H54 (cell line): ENCODE measurements at places on chromosomes 16 and 17.
A peak's percentile ranks its signal among the peaks of the same experiment; 100 is the strongest.

- DNase-seq = no peak
Observed at GRCh38 chr16:58317608-58318152, 22.9 kb upstream of the PRSS54 start.

GRCh38 chr17:41813152-41813680 is 412 bp downstream of the FKBP10 start:
- DNase-seq = no peak

DNA sequence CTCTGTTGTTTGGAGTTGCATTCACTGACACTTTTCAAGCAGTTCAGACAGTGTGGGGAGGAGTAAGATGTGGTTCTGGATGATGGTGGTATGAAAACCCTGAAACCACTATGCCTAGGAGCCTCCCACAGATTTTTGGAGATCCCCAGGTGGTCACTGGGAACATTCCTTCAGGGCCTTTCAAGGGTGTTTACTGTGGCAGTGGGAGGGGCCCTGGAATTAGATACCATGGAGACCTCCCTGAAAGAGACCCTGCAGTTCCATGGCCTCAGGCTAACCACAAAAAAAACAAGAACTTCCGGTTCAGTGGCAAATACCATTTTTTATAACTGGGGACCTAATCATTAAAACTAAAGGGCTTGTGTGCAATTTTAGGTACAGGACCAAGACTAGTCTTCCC is 79.9 kb downstream of the TMEM100 start:
- DNase-seq = no peak

GRCh38 chr17:64687961-64688360 is 25.9 kb upstream of the SMURF2 start:
- DNase-seq = no peak

GRCh38 chr17:39776252-39776651 is 38.5 kb downstream of the GRB7 start:
- no peak for DNase-seq

GRCh38 chr17:6627019-6627418 is 13.5 kb downstream of the KIAA0753 start:
- no peak for DNase-seq

DNA sequence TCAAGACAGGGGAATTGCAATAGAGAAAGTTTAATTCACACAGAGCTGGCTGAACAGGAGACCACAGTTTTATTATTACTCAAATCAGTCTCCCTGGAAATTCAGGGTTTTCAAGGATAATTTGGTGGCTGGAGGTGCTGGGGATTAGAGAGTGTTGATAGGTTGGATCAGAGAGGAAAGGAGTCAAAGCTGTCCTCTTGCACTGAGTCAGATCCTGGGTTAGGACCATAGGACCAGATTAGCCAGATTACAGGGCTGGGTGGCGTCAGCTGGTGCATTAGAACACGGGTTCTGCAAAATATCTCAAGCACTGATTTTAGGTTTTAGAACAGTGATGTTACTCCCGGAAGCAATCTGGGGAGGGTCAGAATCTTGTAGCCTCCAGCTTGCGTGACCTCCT is 1.8 kb upstream of the NSMCE1 start:
- no peak for DNase-seq

DNA sequence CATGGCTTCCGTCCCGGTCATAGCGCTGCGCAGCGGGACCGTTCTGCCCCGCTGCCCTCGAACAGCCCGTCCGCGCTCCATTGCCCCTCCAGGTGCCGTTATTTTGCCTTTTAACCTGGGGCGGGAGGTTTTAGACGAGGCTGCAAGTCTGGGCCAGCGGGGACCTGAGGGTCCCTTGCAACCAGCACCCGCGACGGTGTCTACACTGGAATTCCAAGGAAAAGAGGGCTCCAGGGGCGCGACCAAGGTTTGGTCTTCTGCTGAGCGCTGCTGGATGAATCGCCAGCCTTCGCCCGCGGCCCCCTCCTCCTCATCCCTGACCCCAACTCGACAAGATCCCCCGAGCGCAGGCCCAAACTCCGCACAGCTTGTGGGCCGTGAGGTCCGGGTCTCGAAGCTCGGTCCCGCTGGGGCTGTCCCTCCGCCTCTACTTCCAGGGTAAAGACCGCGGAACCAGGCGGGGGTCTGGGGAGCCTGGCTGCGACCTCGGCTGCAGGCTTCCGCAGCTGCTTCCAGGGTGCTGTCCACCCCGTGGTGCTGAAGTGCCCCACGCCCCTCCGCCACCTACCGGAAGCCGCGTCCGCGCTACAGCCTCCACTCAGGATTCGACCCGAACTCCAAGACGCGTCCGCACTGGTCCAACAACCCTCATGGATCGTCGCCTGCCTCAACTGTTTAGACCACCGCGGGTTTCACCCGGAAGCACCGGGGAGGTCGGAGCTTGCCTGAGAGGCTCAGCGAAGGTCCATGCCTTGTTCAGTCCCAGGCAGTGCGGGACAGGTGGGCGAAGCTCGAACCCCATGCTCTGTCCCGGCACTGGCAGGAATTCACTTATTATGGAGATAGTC is 10.1 kb upstream of the CA4 start:
- no peak for DNase-seq

DNA sequence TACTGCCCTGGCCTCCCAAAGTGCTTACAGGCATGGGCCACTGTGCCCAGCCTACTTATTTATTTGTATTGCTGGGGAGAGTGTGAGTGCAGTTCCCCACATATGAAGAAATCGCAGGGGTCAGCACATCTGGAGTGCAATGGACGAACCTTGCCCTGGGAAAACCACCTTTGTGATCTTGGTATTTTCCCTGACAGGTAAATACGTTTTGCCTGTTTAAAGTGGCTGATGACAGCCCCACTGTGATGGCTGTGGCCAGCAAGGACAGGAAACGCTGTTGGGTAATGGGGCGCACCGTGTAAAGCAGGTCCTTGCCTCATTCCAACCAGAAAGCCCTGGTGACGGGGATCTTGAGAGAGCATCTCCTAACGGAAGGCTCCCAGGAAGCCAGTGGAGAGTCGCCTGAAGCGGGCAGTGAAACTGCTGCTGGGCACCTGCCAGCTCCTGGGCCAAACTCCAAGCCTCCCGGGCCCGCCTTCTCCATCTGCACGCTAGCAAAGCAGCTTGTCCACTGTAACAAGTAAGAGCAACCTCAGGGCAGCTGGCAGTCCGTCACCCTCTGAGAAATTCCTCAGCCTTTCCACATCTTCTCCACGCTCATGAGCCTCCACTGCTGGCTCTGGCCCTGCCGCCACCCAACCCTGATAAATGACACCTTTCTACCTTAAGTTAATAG is 17.5 kb downstream of the EMC8 start:
- no peak for DNase-seq

DNA sequence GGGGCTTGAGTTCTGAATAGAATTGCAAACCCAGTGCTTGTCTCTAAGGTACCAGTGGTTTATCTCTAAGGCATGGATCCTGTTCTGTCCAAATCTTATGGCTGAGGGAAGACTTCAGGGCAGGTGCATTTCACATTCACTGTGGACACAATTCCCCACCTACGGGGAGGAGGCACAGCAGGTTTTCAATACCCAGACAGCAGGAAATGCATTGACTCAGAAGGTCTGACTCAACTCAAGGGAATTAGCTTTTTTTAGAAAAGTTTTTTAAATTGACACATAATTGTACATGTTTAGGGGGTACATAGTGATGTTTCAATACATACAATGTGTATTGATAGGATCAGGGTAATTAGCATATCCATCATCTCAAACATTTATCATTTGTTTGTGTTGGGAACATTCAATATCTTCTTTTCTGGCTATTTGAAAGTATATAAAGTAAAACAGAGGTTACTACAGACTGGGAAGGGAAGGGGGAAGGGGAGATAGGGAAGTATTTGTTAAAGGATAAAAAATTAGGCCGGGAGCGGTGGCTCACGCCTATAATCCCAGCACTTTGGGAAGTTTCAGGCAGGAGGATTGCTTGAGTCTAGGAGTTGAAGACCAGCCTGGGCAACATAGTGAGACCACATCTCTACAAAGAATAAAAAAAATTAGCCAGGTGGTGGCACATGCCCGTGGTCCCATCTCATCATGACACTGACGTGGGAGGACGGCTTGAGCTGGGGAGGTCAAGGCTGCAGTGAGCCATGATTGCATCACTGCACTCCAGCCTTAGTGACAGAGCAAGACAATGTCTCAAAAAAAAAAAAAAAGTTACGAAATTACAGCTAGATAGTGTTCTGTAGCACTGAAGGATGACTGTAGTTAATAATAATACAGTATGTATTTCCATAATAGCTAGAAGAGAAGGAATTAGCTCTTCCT is 54.9 kb downstream of the RGS9 start:
- peak; percentile 69 for DNase-seq

DNA sequence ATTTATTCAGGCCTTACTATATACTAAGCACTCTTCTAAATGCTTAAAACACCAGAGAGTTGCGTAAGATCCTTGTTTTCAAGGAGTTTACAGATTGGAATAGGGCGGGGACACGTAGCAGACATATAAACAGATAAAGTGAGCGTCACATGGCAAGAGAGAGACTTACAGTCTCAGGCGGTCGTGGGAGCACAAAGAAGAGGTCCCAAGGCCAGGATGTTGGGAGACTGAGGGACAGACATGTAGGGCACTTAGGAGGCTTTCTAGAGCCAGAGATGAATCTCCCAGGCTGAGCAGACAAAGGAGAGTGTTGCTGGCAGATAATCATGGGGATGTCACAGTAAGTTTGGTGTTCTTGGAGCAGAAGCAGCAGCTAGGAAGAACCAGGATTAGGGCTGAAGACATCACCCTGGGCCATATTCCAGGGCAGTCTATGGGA is 119.1 kb upstream of the ANKFN1 start:
- no peak for DNase-seq

- DNase-seq = no peak
Observed at GRCh38 chr17:56976941-56977608, 856 bp upstream of the SCPEP1 start.

DNA sequence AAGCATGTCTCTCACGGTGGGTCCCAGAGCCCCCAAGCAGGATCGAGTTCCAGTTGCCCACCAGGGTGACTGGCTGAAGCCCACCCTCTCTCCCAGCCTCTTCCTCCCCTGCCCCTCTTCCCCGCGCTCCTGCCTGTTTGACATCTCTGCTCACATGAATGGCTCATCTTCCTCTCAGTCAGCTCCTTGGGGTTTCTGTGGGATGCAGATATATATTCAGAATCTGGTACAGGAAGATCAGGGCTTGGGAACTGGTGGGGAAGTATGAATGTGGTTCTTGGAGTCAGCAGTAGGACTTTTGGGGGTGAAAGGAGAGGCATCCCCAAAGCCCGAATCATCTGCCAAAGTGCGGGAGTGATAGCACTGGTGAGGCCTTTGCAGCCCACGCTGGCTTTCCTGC is 158.9 kb upstream of the CIBAR2 start:
- DNase-seq = no peak

DNA sequence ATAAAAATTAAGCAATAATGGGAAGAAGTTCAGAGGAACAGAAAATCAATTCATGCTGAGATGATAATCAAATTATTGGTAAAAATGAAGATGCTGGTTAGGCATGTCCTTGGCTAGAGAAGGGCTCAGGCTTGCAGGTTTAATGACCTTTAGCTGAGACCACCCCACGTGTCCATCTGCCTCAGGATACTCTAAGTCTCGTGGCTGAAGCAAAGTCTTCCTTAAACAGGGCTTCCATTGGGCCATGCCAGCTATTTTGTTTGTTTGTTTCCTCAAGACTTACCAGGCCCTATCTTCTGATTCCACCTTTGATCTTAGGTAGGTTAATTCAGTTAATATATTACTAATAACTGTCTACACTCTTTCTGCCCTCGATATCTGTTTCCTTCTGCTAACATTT is 366.0 kb downstream of the CDH13 start:
- DNase-seq = no peak

GRCh38 chr17:75588596-75589011 is 1.0 kb downstream of the MYO15B start:
- DNase-seq = no peak

- no peak for DNase-seq
Observed at GRCh38 chr17:77101521-77102410, 39.0 kb upstream of the SEC14L1 start.

DNA sequence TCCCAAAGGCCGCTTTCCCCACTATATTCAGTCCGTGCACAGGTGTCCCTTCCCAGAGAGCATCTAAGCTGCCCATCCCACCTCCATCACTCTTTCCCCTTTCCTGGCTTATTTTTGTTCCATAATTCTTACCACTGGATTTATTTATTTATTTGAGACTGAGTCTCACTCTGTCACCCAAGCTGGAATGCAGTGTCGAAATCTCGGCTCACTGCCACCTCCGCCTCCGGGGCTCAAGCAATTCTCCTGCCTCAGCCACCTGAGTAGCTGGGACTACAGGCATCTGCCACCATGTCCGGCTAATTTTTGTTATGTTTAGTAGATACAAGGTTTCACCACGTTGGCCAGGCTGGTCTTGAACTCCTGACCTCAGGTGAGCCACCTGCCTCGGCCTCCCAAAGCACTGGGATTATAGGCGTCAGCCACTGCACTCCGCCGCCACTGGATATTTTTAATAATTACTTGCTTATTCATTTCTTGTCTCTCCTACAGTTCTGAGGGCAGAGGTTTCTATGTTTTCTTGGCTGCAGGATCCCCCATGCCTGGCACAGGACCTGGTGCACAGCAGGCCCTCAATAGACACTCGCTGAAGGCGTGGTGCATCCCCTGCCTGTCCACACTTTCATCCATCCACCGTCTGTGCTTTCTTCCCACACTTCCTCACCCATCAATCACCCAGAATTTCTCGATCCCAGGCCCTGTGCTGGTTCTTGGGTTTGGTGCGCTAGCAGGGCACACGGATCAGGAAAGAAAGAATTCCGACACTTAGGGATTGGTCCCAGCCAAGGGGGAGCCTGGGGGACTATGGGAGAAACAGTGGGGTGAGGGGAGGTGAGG is 9.9 kb upstream of the ADGRG1 start:
- no peak for DNase-seq

- no peak for DNase-seq
Observed at GRCh38 chr16:22770866-22771265, 43.1 kb upstream of the HS3ST2 start.

DNA sequence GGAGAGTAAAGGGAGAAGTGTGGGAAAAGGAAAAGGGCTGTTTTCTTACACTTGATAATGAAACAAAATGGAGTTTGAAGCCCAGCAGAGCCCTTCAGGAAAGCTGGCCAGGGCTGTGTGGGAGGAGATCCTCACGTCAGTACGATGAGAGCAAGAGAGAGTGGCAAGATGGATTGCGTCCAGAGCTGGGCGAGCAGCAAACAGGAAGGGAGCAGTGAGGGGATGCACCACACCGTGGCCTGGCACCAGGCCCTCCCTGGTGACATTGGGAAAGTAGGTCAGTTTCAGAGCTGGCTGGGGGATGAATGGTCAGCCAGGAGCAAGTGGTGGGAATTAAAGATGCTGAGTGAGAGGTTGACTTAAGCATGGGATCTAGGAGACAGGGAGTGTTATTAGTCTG is 273.6 kb downstream of the GRIN2A start:
- no peak for DNase-seq

GRCh38 chr17:44934745-44935105 is 12.8 kb downstream of the KIF18B start:
- no peak for DNase-seq
